Esophagus mucosa (tissue), 1 donor: ENCODE measurements at places on chromosomes 12 and 14. TPM values are rescaled to one million over a fixed set of nuclear protein-coding genes. Genes with fewer than 3 reads are reported as not detected.

DNA sequence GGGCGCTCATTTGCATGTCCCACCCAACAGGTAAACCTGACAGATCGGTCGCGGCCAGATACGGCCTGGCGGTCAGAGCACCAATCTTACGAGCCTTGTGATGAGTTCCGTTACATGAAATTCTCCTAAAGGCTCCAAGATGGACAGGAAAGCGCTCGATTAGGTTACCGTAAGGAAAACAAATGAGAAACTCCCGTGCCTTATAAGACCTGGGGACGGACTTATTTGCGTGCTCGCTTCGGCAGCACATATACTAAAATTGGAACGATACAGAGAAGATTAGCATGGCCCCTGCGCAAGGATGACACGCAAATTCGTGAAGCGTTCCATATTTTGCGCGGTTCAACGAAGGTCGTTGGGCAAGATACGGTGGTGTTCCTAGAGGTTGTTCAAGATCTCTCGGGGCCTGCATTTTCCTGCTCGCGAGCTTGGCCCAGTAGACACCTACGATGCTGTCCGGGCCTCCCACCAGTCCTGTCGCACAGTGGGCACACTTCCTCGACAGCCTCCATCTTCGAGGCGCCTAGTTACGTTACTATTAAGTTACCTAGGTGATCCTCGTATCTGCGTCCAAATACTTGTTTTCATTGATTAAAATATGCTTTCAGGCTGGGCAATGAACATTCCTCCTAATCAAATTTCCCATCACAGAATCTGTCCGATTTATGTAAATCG is at the start of gene RNU6-7:
TSS of gene RNU6-7 (plus strand) at position 230 of the 675 bp plus-strand sequence.
- ATAC-seq = no peak

DNA sequence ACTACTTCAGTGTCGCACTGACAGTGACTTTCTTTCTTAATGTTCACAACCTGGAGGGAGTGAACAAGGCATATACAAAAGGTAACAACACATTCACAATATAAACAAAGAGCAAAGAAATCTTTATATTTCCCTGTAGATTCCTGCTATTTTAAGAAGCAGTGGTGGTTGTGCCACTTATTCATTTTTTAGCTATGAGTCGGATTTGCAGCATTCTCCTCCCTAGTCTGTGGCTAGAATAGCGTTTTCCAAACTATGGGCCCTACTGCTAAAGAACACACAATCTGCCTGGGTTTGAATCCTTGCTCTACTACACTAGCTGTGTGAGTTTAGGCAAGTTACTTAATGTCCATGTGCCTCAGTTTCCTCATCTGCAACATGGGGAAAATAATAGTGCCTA is 18.6 kb upstream of the MDM1 start:
- no peak for ATAC-seq

DNA sequence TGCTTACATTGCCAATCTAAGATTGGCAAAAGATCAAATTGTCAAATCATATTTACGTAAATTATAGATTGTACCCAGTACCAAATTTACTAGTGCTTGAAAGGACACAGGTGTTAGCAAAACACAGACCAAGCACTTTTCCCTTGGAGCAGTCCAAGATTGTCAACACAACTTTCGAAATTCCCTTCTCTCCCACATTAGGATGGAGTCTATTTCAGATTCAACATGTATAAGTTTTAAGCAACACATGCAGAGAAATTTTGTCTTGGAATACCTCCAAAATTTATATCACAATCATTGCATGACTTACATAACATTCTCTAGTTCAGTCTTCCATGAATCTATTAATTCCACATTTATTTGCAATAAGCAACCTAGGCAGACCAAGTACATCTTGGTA is 74.9 kb upstream of the SLCO1C1 start:
- ATAC-seq = no peak

GRCh38 chr12:93230326-93230720 is 147.4 kb upstream of the NUDT4 start:
- no peak for ATAC-seq

- ATAC-seq = no peak
Observed at GRCh38 chr12:83122623-83122934, 435.9 kb downstream of the TMTC2 start.

- no peak for ATAC-seq
Observed at GRCh38 chr12:90010089-90010488, 301.5 kb upstream of the ATP2B1 start.

DNA sequence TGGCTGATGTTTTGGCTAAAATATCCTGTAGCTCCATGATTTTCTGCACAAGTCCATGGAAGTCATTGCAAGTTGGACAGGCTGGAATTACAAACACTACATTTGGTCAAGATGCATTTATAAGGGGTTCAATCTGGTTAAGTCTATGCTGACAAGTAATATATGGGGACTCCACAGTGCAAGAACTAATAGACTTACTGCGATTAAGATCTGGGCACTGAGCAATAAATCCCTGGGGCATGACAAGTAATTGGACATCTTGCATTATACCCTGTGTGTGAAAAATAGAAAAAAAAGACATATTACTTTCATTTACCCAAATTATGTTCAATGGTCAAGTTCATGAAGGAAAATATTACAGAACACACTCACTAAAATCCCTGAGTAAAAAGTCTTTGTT is 99.1 kb downstream of the NELL2 start:
- no peak for ATAC-seq

GRCh38 chr12:107662484-107662883 is 23.1 kb upstream of the PWP1 start:
- ATAC-seq = no peak

The KLRK1 gene
- not detected for total RNA-seq

The KERA gene
- total RNA-seq = not detected

The OAS2 gene
- total RNA-seq = 20.6 TPM
